Substantia nigra (tissue), 51 donors: ENCODE measurements at places on chromosomes 6 and 20.

- DNase-seq, result no peak
Measured at GRCh38 chr20:43959079-43959919, 44.6 kb downstream of the TOX2 start.

DNA sequence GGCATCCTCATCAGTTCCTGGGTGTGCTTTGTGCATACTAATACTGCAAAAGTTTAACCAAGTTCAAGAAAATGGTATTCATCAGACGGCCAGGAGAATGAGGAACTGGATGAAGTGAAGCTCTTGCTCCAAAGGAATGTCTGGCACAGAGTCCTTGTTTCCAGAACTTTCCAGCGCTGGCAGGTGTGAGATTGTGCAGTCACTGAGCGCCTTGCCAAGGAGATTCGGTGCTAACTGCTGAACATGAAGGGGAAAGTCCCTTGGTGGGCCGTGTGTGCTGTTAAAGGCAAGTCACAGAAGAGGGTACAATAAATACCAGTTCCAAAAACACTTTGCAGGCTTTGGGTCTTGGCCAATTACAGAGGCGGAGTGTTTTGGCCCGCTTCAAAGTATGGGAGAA, 262.3 kb upstream of the SOX4 start:
- no peak for DNase-seq

- no peak for DNase-seq
Measured at GRCh38 chr6:75374961-75375400, 90.4 kb upstream of the TMEM30A start.

- DNase-seq, result no peak
Measured at GRCh38 chr6:40880906-40881305, 158.1 kb downstream of the UNC5CL start.

- DNase-seq, result no peak
Measured at GRCh38 chr20:32742322-32743236, 688 bp downstream of the COMMD7 start.
